NCI-H1105 treated with DMSO at 0.1 percent for 48 hours (cell line): ENCODE measurements at places on chromosomes 6 and 20.

DNA sequence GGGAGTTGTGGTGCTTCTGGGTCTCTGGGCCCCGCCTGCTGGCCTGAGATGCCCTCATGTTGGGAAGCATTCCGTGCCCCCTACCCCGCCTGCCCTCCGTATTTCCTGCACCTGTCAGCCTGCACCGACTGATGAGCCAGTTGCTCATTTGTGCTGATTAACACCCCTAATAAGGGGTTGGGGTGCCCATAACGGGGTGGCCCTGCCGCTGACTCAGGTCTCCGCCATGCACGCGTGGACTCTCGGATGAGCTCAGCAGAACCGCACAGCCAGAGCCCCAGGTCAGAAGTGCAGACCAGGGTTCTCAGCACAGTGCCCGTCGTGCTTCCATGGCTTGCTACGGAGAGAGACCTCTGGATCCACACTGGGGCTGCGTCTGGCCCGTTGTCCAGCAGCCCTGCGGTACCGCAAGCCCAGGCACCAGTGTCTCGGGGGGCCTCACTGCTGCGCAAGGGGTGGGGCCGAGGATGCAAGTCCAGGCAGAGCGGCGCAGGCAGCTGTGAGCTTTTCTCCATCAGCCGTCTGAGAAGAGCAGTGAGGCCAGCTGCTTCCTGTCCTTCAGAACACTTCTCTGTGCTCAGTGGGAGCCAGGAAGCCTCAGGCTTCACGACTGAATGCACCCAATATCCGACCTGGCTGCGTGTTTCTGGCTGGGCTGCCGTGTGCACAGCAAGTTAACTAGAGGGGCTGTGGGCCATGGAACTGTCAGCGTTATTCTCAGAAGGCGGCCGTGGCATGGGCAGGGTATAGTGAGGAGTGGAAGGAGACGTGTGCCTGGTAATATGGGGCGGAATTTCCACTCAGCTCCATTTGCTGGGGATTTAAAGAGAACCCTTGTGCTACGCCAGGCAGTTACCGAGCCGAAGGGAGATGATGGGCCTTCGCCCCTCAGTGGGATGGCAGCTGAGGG, 18.6 kb downstream of the MTG2 start:
- no peak for DNase-seq

DNA sequence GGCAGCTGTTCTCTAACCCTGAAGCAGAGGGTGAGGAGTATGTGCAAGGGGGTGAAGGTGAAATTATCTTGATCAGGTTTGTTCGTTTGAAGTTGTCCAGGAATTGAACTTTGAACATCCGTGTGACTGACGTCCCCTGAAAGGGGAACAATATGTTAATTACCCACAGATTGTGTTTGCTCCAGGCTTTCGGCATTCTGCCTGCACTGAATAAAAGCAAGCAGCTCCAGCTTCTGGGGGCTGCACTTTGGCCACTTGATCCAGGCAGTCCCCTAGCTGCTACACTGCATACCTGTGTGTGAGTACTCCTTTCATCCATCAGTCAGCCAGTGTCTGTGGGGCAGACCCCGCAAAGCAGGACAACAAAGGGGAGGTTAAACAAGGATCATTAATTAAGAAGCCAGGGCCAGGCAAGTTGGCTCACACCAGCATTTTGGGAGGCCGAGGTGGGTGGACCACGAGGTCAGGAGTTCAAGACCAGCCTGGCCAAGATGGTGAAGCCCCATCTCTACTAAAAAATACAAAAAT, 104.8 kb upstream of the BTN3A2 start:
- no peak for DNase-seq

- no peak for DNase-seq
Observed at GRCh38 chr6:112037783-112038216, 16.1 kb upstream of the CCN6 start.

DNA sequence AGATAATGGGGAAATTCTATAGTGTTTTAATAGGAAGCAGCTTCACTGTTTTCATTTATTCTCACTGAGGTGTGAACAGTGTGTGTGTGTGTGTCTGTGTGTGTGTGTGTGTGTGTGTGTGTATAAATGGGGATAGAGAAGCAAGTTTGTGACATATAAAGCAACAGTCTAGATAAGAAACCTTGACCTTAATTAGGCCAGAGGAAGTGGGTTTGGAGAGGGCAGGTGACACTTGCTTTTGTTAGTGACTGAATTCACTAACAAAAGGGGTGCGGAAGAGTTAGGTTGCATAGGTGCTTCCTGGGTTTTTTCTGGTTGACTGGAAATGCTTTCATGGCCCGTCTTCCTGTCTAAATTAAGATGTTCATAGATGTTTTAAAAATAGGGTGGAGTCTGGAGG, 515.7 kb upstream of the FLRT3 start:
- no peak for DNase-seq

GRCh38 chr20:54051068-54051467, 19.3 kb downstream of the BCAS1 start:
- DNase-seq = no peak

DNA sequence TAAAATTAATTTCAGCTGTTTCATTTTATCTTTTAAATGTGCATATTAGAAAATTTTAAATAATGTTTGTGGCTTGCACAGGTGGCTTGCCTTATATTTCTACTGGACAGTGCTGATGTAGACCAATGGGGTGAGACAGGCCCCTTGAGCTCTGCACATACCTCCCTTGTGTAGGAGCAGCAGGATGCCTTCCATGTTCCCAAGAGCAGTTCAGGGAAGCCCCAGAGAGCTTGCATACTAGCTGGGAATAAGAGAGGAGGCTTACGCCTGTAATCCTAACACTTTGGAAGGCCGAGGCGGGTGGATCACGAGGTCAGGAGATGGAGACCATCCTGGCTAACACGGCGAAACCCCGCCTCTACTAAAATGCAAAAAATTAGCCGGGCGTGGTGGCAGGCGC, 61.4 kb downstream of the RFPL4B start:
- DNase-seq = no peak

- DNase-seq = no peak
Observed at GRCh38 chr20:61888101-61888865, 177.4 kb downstream of the TAF4 start.

- no peak for DNase-seq
Observed at GRCh38 chr6:34947561-34947960, 58.5 kb downstream of the ANKS1A start.

GRCh38 chr6:122400121-122400450, 634 bp downstream of the HSF2 start:
- no peak for DNase-seq

DNA sequence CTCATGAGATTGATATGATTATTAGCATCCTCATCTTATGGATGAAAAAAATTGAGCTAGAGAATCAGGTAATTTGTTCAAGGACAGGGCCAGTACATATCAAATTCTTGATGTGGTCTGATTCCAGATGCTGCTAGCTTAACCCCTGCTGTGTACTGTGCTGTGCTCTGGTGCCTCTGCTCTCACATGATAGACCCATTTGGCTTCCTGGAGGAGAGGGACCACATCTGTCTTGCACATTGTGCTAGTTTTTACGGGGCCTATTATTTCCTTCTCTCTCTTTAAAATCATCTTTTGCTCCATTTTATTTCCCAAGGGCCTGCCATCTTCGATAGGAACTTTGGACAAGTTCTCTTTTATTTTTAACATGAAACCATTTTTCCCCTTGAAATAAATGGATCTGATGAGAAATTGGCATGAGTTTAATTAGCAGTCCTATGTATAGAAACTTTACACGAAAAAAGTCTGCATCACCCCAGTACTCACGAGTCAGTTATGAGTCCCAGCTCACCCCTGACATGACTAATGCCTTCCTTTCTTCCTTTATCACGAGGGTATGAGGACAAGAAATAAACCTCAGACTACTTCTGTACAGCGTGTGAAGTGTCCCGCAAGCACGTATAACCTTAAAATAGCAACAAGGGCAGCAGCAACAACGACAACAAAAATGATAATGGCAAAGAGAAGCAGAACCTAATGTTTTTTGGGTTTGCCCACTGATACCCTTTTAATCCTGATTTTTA, 26.5 kb downstream of the CD109 start:
- no peak for DNase-seq

GRCh38 chr6:93516441-93516840, 97.1 kb upstream of the EPHA7 start:
- no peak for DNase-seq

DNA sequence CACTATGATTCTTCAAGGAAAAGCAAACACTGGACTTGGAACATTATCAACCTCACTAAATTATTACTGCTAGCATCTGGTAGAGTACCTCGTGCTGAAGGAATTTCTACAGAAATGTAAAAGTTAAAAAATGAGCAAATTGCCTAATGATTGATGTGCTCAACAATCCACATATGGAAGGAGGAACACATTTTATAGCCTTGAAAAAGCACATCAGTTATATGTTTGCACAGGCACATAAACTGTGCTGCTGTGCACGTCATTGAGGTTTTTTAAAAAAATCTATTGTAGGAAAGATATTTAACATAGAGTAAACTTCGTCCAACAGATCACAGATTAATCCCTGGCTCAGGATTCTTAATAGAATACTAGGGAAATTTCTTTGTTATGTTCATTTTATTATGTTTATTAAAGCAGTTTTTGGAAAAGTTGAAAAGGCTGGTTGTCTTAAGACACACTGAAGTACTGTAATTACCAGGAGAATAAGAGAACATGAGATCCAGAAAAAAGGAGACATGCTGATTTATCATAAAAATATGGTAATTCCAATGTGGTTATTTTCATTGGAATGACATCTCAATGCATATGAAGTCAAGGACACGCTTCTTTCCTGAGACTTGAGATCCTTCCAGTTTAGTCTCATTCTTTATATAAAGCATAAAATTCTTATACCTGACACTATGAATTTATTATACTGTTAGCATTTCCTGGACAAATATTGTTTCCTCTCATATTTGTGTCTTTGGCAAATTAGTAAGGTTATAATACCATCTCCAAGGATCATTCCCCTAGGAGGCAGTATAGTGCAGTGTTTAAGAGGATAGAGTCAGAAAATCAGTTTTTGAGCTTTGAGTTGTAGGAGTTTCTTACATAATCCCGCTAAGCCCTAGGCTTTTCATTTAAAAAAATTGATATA, 511.1 kb downstream of the TENT5A start:
- DNase-seq = no peak

DNA sequence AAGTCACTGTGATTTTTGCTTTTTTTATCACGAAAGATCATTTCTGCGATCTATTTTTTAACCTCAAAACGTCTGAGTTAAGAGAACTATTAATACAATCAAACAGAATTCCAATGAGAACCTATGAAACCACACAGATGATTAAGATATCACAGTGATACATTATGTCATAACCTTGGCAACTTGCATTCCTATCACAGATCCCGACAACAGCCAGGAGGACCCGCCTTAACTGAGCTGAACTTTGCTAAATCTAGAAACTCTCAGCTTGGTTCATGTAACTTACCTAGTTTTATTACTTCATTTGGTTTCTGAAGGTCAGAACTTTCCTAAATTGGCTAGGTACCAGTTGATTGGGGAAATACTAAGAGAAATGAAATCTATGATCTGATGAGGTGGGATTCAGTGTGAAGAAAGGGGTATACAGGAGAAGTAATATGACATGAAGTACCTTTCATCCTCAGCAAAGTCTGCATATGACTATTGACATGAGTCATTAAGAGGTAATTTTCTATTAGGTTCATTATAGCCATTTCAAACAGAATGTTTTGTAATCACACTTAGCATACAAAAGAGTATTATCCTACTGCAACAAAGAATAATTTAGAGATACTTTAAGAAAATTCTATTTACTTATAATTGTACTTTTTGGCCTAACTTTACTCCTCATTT, 11.2 kb downstream of the LYRM4 start:
- no peak for DNase-seq

DNA sequence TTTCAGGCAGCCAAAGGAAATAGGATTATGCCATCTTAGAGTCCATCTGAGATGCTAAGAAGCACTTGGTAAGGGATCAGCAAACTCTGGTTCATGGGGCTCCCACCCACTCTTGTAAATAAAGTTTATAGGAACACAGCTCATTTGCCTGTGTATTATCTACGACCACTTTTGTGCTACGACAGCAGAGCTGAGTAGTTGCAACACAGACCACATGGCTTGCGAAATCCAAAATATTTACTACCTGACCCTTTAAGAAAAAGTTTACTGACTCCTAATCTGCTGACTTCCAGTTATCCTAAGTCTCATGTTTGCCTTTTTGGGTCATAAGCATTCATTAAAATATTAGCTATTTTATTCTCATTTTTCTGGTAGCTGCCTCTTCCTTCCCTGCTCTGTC, 859.0 kb downstream of the QKI start:
- no peak for DNase-seq

DNA sequence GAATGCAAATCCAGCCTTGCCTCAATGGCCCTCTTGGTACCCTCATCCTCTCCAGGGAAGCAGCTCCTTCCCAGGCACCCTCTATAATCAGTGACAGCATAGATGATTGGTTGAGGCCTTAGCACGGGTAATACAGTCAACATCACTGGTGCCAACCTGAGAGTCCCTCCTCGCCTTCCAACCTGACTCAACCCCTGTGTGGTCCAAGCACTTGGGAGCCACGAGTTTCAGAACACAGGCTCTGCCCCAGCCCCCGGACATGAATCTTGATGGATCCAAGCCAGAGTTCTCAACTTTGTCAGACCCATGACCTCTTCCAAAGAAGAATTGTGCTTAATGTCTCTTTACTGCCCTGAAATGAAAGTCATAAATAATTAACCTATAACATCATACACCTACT, 213.9 kb downstream of the PREX1 start:
- no peak for DNase-seq

- no peak for DNase-seq
Observed at GRCh38 chr6:16521528-16521927, 239.7 kb downstream of the ATXN1 start.

DNA sequence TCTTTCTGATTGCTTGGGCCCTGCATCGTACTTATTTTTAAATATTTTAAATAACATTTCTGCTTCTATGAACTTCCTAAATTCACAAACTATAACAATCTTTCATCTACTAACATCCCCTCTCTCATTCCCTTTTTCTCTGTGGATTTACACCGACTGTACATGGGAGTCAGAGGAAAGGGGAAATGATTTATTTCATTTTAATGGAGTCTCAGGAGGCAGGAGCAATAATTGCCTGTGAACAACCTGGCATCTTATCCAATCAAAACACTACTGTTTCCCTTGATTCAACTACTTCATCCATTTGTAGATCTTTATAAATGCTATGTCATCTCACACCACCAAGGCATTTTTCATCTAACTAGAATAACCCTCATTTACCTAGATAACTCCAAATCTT, 89.6 kb downstream of the FHL5 start:
- no peak for DNase-seq
